ENCODE measurements at places on chromosomes 5 and 9. TPM values are rescaled to one million over a fixed set of nuclear protein-coding genes. Genes with fewer than 3 reads are reported as not detected.

DNA sequence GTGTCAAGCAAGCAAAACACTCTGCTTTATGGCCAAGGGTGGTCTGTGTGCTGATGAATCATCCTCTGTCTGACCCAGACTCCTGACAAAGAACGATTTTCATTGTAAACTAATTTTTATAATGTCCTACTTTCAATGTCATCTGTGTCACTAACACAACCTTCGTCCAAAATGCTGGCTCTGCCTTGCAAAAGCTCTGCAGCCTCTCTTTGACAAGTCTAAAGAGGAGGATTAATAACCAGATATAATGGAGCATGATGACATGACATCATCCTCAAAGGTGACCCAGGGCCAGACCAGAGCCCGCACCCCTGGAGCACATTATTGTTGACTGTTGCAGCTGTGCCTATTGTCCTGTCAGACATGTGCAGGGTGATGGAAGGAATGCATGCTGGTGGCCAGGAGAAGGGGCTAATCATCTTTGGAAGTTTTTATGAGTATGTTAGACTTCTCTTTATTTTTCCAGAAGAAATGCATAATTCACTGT is 589.4 kb downstream of the NR2F1-AS1 start:
- H3K27me3 ChIP-seq = no peaks in the 10 kb centered on the region
- H3K4me3 ChIP-seq = no peak overlapping the region
- H3K36me3 ChIP-seq = no peaks in the 10 kb centered on the region
- no peak for DNase-seq
- H3K27ac ChIP-seq = no peak overlapping the region

- H3K36me3 ChIP-seq = no peaks in the 10 kb centered on the region
- no peak overlapping the region for H3K27ac ChIP-seq
- peaks cover 21% of the 10 kb centered on the region for H3K27me3 ChIP-seq
- no peak for DNase-seq
- peaks cover 7% of the 10 kb centered on the region for H3K4me1 ChIP-seq
Measured at GRCh38 chr9:69325409-69326212, 596 bp downstream of the ENTREP1 start.

DNA sequence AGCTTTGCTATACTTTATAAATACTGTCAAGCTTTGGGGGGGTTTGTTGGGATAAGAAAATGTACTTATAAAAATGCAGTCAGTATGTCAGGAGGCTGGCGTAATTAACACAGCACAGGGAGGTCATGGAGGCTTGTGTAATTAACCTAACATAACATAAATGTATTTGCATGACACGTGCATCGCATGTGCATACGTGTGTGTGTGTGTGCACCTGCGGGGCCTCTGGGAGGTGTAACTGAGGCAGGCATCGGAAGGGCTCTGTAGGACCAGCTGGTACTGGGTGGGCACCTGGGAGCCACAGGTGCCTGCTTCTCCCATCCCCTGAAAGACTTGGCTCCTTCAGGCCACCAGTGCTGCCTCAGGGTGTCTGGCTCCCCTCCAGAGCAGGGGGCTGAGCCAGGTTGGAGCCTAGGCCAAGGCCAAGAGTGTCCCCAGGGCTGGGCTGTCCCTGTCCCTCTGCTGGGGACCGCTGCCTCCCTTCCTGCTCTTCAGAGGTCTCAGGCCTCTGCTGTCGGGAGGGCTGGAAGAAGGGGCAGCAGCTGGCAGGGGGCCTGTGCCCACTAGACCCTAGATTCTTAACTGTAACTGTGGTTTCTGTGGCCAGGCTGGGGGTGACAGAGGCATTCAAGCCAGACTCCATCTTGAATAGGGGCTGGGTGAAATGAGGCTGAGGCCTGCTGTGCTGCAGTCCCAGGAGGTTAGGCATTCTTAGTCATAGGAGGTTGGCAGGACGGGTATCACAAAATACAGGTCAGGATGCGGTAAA is 9.0 kb downstream of the FCN2 start:
- H3K27me3 ChIP-seq = peaks cover 18% of the 10 kb centered on the region
- DNase-seq = no peak
- H3K4me3 ChIP-seq = no peak overlapping the region
- no peak overlapping the region for H3K27ac ChIP-seq
- no peaks in the 10 kb centered on the region for H3K36me3 ChIP-seq

SNX2 gene
- total RNA-seq = 45.8 TPM

- H3K4me3 ChIP-seq = no peak overlapping the region
- no peaks in the 10 kb centered on the region for H3K27me3 ChIP-seq
- no peaks in the 10 kb centered on the region for H3K4me1 ChIP-seq
- H3K36me3 ChIP-seq = peaks cover 11% of the 10 kb centered on the region
- no peak for DNase-seq
- no peak overlapping the region for H3K27ac ChIP-seq
Measured at GRCh38 chr9:6978591-6978990, 220.8 kb downstream of the KDM4C start.

PRLR gene
- total RNA-seq = 0.02 TPM

DNA sequence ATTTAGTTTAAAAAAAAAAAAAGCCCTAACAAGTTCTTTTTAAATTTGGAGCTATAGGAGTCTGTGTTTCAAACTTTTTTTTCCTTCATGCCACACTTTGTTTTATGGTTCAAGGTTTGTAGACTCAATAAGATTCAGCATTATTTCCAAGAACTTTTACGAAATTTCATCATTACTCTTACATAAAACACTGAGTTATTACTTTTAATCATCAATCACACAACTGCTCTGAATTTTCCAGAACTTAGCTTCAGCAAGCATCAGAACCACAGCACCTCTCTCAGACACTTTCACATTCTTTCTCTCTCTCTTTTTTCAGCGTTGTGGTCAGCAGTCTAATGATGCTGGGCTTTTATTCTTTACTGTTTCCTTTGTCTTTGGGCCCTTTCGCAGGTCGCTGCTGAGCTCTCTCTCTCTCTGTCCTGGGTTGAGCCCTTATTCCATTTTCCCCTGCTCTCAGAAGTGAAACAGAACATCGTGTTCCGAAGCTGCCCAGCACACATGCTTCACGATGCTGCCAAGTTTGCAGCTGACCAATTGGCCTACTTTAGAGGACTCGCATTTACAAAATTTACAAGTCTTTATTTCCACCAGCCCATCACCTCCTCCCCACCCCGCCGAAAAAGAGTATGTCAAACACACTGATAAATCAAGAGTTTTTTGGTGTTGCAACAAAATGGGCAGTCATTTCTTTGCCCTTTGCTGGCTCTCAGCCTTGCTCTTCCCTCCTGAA is 44.6 kb upstream of the PIK3R1 start:
- H3K4me1 ChIP-seq = no peaks in the 10 kb centered on the region
- H3K36me3 ChIP-seq = no peaks in the 10 kb centered on the region
- no peak for DNase-seq
- no peak overlapping the region for H3K4me3 ChIP-seq
- peaks cover 4% of the 10 kb centered on the region for H3K27me3 ChIP-seq

- H3K4me1 ChIP-seq = no peaks in the 10 kb centered on the region
- H3K36me3 ChIP-seq = no peaks in the 10 kb centered on the region
- H3K27me3 ChIP-seq = no peaks in the 10 kb centered on the region
- H3K27ac ChIP-seq = no peak overlapping the region
- no peak overlapping the region for H3K4me3 ChIP-seq
- DNase-seq = no peak
Measured at GRCh38 chr5:146815411-146815810, 63.1 kb downstream of the PPP2R2B start.

DNA sequence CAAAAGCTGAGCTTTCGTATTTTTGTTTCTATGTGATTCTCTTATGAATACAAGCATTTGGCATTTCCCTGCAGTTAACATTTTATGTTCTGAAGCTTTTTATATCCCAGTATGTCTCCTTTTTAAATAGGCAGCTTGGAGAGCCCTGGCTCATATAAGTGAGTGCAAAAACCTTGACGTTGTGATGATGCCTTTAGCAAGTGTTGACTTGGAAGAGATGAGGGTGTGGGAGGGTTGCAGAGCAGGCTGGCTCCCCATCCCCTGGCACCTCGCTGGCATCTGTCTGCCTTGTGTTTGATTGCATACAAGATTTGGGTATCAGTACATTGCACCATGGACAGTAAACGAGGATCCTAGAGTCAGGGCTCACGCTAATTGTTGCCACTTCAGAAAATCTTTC is 42.1 kb upstream of the DIRAS2 start:
- H3K27me3 ChIP-seq = no peaks in the 10 kb centered on the region
- H3K4me3 ChIP-seq = no peak overlapping the region
- H3K27ac ChIP-seq = no peak overlapping the region

DNA sequence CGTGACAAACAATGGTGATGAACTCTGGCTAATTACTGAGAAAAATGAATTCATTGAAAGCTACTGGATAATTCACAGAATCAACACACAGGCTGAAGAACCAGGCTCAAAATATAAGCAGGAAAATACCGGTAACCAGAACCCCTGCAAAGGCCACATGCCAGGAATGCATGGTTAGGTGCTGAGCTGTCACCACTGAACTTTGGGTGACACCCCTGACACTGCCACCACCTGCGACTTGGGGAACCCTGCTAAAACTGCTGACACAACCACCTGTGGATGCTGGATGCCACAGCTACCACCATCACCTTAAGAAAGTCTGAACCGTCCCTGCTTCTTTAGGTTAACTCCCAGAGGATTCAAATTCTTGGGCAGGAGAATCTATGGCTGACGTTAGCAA is 72.0 kb upstream of the NR4A3 start:
- H3K36me3 ChIP-seq = no peaks in the 10 kb centered on the region
- H3K27me3 ChIP-seq = peaks cover 5% of the 10 kb centered on the region
- no peak overlapping the region for H3K4me3 ChIP-seq
- H3K27ac ChIP-seq = no peak overlapping the region
- DNase-seq = no peak

SOHLH1 gene
- 0.29 TPM for total RNA-seq

DNA sequence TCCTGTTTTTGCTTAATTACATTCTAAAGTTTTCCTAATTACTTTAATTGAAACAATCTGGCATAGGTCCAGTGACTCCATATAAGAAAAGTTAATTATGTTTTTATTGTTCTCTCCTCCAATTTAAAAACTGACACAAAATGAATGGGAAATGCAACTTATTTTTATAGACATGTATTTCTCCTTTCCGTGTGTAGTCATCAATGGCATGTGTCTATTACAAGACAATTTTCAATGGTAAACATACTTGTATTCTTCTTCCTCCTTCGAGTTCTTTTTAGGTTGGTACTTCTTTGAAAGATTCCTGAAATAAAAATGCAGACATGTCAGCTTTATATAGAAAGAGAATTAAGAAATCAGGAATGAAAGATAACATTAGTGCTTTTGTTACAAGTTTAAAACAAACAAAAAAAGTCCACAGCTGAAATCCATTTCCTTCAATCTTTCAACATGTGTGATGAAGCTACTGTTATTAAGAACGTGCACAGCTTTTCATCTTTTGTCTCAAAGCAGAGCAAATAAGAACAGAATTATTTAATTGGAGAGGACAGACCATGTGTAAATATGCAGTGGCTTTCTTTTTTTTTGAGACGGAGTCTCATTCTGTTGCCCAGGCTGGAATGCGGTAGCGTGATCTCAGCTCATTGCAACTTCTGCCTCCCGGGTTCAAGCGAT is 63.8 kb downstream of the FNBP1 start:
- H3K27ac ChIP-seq = no peak overlapping the region
- no peak for DNase-seq
- H3K4me1 ChIP-seq = no peaks in the 10 kb centered on the region
- H3K36me3 ChIP-seq = no peaks in the 10 kb centered on the region
- H3K4me3 ChIP-seq = no peak overlapping the region
- H3K27me3 ChIP-seq = no peaks in the 10 kb centered on the region

GABRA1 gene
- not detected for total RNA-seq

ADGRD2 gene
- total RNA-seq = not detected

- no peaks in the 10 kb centered on the region for H3K4me1 ChIP-seq
- no peak for DNase-seq
- H3K27me3 ChIP-seq = peaks cover 45% of the 10 kb centered on the region
- no peak overlapping the region for H3K27ac ChIP-seq
Measured at GRCh38 chr5:133861161-133861737, 107.2 kb downstream of the C5orf15 start.

- H3K27ac ChIP-seq = no peak overlapping the region
- H3K27me3 ChIP-seq = no peaks in the 10 kb centered on the region
- H3K36me3 ChIP-seq = no peaks in the 10 kb centered on the region
- H3K4me3 ChIP-seq = no peak overlapping the region
- H3K4me1 ChIP-seq = no peaks in the 10 kb centered on the region
- DNase-seq = no peak
Measured at GRCh38 chr9:108703429-108703828, 152.4 kb downstream of the ACTL7B start.

GRCh38 chr9:27792971-27793689 is 219.8 kb upstream of the C9orf72 start:
- H3K4me3 ChIP-seq = no peak overlapping the region
- no peaks in the 10 kb centered on the region for H3K4me1 ChIP-seq
- DNase-seq = no peak
- no peak overlapping the region for H3K27ac ChIP-seq
- no peaks in the 10 kb centered on the region for H3K36me3 ChIP-seq

DNA sequence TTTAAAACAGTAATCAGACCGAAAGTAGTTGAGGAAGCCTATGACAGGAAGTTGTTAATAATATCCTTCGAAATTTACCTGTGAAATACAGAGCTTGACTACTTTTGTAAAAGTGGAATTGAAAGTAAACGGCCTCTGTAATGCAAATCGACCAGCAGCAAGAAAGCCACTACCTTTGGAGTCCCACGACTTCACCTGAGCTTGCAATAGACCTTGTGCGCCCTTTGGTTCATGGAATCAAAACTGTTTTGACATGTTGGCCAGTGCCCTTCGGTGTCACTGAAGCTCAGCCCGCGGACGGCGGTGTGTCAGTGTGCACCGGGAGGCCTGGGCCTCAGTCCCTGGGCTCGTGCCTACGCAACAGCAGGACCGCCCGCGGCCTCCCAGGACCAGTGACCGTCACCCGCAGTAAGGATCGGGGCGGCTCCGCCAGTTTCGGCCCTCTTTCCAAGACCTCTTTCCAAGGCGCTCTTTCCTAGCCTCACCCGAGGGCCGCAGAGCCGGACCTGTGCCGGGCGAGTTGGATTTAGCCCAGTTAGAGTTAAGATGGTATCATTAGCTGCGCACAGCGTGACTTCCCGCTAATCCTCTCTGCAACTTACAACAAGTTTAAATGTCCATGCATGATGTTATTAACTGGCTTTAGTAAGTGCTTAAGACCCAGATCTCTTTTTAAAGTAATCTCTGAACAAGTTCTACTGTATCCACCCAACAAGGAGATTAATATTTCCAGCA is 223.3 kb downstream of the MEF2C start:
- H3K27ac ChIP-seq = no peak overlapping the region
- H3K4me3 ChIP-seq = no peak overlapping the region
- H3K4me1 ChIP-seq = no peaks in the 10 kb centered on the region
- H3K27me3 ChIP-seq = peaks cover 10% of the 10 kb centered on the region
- no peaks in the 10 kb centered on the region for H3K36me3 ChIP-seq
- no peak for DNase-seq

DNA sequence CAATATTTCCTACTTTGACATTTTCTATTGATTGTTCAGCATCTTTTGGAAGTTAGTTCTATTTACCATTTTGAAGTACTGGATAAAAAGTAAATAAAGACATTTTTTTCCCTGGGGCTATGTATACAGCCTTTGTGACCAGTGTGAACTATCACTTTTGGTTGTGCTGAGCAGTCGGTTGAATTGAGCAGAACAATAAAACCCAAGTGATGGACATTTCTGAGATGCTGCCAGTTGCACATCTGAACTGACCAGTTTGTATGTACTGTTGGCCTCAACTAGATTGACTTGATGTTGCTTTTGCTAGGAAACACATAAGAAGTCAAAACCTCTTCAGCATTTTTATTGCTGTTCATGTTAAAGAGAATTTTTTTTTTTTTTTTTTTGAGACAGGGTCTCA is 260.2 kb upstream of the EFNA5 start:
- no peak for DNase-seq
- H3K27me3 ChIP-seq = no peaks in the 10 kb centered on the region
- H3K4me1 ChIP-seq = no peaks in the 10 kb centered on the region
- H3K36me3 ChIP-seq = no peaks in the 10 kb centered on the region
- H3K27ac ChIP-seq = no peak overlapping the region

THBS4 gene
- total RNA-seq = not detected

Measured in K562 (cell line).